ENCODE measurements at places on chromosomes 13 and 19.

DNA sequence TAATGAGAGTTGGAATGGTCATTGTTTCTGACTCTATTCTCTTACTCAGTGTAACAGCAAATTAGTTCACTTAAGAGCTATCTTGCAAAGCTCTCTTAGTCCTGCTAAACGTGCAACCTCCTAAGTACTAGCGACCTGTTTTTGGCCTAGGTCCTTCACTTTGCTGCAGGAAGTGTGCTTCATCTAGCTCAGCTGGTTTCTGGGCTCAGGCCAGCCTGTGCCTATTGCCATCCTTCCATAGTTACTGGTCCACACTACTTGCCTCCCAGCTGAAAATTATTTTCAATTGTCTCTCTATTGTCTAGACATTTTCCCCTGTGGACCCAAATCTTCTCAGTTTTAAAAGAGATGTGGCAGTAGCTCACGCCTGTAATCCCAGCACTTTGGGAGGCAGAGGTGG lies 561.3 kb downstream of the FGF9 start:
- no peak for DNase-seq

DNA sequence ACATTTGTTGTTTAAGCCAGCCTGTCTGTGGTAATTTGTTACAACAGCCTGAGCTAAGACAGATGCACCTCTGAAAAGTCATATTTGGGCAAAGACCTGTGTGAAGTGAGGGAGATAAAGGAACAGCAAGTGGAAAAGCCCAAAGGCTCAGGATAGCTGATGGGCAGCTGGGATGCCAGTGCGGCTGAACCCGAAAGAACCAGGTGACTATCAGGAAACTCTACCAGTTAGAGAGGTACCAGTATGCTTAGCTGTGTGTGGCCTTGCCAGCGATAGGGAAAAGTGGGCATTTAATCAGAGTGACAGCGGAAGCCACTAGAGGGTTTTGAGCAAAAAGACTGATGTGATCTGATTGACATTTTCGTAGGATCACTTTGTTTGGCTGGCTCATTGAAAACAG lies 764.8 kb upstream of the GPC6 start:
- no peak for DNase-seq

- no peak for DNase-seq
These were observed 144.9 kb downstream of the MIPEP start for GRCh38 chr13:23744315-23744714.

DNA sequence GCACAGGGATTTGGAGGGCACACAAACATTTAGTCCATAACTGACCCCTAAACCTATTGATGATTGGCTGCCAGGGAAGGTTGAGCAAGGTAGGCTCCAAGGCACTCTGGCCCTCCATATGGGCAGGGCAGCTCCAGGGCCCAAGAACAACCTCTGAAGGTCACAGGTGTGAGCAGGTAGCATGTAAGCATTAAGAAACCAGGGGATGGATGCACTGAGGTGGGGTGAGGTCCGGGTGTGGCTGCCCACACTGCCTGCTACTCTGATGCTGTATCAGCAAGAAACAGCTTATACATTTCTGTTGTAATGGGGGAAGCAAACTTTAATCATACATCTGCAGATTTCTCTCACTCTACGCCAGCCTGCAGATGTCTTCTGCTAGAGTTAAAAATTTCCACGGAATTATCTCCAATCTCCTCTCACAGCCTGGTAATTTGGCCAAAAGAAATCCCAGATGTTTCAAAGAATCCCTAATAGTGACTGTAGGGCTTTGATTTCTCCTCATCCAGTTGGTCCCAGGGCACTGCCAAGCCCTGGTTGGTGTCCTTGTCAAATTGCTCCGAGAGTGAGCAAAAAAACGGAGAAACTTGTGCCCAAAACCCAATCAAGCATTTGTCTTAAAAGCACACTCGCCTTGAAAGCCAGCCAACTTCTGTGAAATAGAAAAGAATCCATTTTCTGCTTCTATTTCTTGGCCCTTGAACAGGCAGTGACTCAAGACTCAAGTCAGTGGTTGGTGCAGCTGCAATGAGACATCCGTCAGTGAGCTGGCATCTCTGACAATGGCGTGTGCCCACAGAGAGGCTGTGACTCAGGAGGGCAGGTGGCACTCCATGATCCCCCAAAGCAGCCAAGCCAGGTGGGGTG lies 72.5 kb upstream of the MRI1 start:
- DNase-seq: peak; percentile 29

- peak; percentile 61 for DNase-seq
These were observed 45.2 kb upstream of the RANBP3 start for GRCh38 chr19:6023085-6023682.

DNA sequence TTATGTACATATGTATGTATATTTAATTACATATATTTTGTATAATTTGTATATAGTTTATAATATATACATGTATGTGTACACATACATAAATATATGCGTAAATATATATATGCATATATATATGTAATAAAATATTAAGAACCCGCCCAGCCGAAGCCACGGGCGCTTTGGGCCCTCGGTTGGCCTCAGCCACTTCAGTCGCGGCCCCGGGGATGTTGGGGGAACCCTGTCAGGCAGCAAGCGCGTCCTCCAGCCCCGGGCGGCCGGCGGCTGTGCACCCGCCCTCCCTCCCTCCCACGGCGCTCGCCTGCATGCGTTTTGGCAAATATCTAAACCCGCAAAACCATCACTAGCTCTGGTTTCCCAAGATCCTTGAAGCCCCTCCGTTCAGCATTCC lies 7.9 kb upstream of the ZNF606 start:
- DNase-seq: no peak

DNA sequence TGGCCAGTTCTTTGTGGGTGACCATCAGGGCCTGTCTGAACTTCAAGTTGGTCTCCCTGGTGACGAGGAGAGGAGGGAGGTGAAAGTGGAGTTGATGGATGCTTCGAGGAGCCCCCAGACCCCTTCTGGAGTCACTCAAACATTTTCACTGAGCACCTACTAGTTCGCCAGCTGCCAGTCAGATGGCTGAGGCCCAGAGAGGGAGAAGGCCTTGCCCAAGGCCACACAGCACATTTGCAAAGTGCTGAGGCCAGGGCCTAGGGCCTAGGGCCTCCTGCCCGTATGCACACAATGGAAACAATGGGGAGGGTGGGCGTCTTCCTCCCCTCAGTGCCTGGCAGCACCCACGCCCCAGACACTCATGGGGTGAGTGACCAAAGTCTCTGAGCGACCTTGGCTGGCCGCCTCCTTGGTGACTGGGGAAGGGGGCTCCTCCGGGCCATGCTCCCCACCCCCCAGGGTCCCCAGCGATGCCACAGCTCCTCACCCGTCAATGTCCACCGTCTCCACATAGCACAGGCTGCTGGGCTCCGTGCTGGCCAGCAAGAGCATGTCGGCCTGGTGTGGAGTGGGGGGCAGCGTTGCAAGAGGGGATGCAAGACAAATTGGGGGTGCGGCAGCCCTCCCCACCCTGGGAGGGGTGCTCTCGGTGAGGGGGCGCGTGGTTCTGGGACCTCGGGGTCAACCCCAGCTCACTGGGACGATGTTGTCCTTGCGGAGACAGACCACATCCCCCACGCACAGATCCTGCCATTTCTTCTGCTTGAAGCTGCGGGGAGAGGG lies 6.5 kb downstream of the ATP8B3 start:
- DNase-seq: no peak

DNA sequence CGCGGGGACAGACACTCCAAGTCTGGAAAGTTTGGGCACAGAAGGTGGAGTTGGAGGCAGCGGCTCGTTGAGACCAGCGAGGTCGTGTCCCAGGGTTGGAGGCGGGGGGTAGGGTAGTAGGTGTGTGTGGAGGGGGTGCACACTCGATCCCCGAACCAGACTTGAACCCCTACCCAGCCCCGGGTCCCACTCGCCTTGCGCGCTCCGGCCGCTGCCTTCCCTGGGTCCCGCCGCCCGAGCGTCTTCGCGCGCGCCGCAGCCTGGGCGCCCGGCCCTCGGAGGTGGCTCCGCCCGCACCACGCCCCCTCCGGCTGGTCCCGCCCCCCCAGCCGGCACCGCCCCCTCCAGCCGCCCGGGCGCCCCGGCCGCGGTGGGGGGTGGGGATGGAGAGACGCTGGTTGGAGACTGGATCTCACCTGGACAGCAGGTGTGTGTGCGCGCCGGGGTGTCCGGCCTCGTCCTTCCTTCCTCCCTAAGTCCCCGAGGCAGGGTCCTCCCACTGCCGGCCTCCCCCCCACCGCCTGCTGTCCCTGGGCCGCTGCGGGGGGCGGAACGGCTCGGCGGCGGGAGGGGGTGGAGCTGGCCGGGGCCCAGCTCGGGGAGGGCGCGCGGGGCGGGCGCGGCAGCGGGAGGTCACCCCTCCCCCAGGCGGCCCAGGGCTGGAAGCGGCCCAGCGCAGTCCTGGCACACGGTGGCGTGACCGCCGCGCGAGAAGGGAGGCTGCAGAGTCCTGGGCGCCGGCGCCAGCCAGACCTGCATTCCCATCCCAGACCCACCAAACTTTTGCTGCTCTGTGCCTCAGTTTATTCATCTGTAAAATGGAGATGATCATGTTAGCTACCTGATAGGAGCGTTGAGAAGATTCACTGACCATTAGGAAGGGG lies at the start of gene KANK2:
KANK2 (minus strand) TSS at position 255 of the 884 bp plus-strand sequence. CDS start 3,034 bp downstream, outside the sequence.
- DNase-seq: peak; percentile 71

DNA sequence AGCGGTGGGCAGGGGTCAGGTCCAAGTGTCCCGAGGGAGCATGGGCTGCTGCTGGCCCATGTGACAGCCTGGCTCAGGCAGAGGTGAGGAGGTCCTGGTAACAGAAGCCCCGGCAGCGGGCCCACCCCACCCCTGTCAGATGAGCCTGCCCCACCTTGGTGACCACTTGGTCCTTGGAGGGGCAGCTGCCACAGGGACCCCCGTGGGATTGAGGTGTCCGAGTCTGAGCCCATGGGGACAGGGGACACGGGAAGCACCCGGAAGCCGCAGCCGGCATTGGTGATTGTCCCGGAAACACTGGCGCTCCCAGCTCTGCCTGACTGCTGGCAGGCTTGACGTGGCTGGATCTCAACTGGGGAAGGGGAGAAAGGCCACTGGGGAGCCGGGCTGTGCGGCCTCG lies 149.1 kb downstream of the KDM4B start:
- DNase-seq: no peak

DNA sequence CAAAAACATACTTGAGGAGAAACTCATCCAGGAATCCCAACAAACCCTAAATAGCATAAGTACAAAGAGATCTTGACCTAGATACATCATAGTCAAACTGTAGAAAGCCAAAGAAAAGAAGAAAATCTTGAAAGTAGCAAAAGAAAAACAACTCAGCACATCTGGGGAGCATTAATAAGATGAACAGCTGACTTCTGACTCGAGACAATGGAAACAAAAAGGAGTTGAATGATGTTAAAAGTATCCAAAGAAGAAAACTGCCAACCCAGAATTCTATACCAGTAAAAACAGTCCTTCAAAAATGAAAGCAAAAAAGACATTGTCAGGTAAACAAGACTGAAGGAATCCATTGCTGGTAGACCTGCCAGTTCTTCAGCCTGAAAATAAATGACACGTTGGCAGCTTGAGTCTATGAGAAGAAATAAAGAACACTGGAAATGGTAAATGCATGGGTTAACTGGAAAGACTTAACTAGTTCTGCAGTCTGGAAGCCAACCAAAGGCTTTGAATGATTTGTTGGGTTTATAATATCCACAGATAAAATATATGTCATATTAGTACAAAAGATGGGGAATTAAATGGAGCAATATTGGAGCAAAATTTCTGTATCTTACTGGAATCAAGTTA lies 46.8 kb downstream of the TSSK6 start:
- peak; percentile 17 for DNase-seq

GRCh38 chr19:6602729-6603114 lies 11.8 kb upstream of the CD70 start:
- DNase-seq: no peak

- DNase-seq: peak; percentile 88
These were observed 11.5 kb upstream of the TNFSF9 start for GRCh38 chr19:6519289-6519688.

GRCh38 chr19:33177417-33177979 lies 16.6 kb upstream of the LRP3 start:
- DNase-seq: no peak

GRCh38 chr19:52237197-52237596 lies 32.2 kb upstream of the ZNF766 start:
- DNase-seq: no peak

GRCh38 chr19:30593356-30593755 lies 221.2 kb downstream of the ZNF536 start:
- DNase-seq: no peak

GRCh38 chr13:23949200-23949599 lies 51.9 kb upstream of the C1QTNF9B start:
- no peak for DNase-seq

- DNase-seq: peak; percentile 43
These were observed 49.3 kb upstream of the IL17D start for GRCh38 chr13:20654156-20654555.

- DNase-seq: no peak
These were observed 46.9 kb downstream of the TEX29 start for GRCh38 chr13:111367340-111367739.

- DNase-seq: no peak
These were observed 671.5 kb upstream of the PCDH20 start for GRCh38 chr13:62087124-62087523.

GRCh38 chr19:39199025-39199424 lies 2.3 kb downstream of the NCCRP1 start:
- DNase-seq: peak; percentile 55

- peak; percentile 32 for DNase-seq
These were observed 299.3 kb downstream of the NDFIP2 start for GRCh38 chr13:79780240-79780639.

DNA sequence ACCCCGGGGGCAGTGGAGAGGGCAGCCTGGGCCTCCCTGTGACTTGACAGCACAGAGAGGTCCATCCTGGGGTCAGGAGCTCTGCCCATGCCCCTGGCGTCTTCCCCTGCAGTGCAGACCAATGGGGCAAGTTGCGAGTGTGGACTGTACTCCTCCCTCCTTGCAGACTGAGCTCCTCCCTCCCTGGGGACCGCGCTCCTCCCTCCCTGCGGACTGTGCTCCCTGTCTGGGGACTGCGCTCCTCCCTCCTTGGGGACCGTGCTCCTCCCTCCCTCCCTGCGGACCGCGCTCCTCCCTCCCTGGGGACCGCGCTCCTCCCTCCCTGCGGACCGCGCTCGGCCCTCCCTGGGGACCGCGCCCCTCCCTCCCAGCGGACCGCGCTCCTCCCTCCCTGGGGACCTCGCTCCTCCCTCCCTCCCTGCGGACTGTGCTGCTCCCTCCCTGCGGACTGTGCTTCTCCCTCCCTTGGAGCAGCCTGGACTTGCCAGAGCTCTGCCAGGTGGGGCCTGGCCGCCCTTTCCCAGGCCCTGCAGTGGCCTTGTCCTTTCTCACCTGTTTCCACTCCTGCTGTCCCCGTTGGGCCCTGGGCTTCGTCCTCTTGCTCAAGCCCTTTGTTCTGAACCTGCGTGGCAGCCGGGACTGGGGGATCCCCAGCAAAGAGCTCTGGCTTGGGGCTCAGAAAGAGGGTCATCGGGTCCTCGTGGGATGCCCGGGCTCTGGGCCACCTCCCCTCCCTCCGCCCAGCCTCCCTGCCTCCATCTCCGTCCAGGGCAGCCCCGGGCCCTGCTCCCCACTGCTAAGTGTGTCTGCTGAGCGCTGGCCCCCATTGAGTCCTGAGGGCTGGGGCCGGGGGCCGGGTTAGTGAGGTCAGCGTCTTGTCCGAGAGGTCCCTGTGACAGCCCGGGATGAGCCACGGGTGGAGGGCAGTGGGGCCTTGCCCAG lies 6.8 kb downstream of the GAMT start:
- no peak for DNase-seq
